ENCODE measurements at places on chromosomes 16 and 17.
A peak's percentile ranks its signal among the peaks of the same experiment; 100 is the strongest.

DNA sequence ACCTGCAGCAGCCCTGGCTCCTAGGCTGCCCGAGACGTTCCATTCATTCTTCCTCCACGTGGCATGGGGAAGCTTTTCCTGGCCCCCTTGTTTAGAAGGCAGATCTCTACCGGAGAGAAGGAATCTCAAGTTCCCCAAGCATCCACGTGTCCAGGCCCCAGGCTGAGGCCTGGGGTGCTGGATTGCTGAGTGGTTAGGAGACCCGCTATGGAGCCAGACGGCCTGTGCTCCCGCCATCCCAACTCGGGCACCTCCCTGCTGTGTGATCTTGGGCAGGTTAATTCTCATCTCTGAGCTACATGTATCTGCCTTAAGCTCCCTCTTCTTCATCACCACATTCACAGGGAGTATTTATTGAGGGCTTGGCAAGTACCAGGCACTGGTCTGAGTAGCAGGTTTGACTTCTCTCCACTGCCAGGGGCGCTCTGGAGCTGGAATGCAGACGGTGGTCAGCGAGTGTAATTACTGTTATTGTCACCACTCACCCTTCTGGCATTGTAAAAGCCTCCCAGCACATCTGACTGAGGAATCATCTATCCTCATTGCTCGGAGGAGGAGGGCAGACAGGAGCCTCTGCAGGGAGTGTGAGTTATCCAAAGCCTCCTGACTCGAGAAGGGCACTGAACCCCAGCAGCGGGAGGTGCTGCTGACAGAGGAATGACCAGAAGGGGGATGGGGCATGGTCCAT is 1.1 kb upstream of the ADGRG1 start:
- no peak for DNase-seq

- DNase-seq = peak; percentile 49
Measured at GRCh38 chr17:39653662-39654331, 11.4 kb upstream of the TCAP start.

DNA sequence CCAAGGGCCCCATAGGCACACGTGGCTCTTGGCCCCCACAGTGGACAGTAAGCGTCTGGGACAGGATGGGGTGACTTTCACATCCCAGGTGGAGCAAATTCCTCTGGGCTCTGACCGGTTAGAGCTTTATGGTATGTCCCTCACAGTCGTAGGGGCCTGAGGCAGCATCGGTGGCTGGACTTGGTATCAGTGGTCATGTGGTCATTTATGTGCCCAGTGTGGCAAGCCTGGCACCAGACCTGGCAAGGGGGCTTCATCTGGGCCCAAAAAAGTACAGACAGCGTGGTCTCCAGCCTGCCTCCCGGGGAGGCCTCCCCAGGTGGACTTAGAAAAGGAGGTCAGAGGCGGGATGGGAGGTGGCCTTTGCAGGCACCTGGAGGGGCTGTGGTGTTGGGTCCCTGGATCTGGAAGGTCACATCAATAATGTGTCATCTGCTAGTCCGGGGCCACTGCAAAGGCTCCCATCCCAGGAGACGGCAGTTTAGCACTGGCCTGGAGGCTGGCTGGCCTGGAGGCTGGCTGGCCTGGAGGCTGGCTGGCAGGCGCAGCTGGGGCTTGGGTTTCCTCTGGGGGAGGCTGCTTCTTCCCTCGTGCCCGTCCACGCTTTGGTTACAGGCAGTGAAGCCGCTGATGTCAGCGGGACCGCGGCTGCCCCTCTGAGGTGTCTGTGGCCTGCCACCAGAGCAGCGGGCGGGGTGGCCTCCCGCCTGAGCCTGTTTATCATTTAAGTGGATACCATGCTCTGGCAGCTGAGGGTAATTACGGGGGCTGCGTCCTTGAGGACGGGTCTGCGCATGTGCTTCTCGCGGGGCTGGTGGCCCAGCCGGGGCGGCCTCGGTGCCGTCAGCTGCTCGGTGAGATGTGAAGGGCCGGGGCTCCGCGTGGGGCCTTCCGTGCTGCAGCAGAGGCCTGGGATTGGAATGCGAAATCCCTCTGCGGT is 20.7 kb upstream of the CBX4 start:
- DNase-seq = no peak

- DNase-seq = no peak
Measured at GRCh38 chr17:13067629-13068303, 49.9 kb upstream of the ELAC2 start.

DNA sequence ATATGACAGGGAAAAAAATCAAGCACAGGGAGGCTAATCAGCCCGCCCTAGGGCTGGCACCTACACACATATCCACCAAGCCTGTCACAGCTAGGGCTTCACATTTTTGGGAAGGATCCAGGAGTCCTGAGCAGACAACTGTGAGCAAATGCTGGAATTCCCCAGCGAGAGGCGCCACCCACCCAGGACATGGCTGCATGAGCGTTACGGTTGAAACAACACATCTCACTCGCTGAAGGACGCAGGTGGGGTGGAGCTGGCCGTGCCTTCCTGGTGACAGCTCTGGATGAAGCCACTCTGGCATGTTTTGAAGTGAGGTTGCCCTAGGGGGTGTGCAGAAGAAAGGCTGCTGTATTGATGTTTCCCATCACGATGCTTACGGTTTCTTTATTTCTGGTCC is 315.1 kb upstream of the EEF2KMT start:
- DNase-seq = no peak

- DNase-seq = no peak
Measured at GRCh38 chr17:20120836-20121235, 111.7 kb downstream of the SPECC1 start.

- no peak for DNase-seq
Measured at GRCh38 chr17:77337150-77337549, 196.4 kb downstream of the SEC14L1 start.

- peak; percentile 22 for DNase-seq
Measured at GRCh38 chr17:38428643-38429371, 543 bp downstream of the ARHGAP23 start.

- DNase-seq = no peak
Measured at GRCh38 chr17:38733982-38734973, 4.1 kb downstream of the CISD3 start.

Data from Jurkat, Clone E6-1 (cell line).